ENCODE measurements at places on chromosomes 5 and 9.

DNA sequence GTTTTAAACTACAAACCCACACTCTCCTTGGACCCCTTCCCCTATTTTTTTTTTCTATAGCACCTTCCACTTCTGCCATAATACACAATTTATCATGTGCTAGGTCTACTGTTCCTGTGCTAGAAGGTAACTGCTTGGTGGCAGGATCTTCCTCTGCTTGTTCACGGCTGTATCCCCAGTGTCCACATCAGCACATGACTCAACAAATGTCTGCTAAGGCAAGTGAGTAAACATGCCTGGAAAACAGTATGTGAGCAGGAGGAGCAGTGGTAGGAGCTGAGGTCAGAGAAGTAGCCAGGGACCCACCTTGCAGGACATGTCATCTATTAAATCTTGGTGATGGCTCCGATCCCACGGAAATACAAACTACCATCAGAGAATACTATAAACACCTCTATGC, 79.4 kb downstream of the AUH start:
- DNase-seq, result no peak

DNA sequence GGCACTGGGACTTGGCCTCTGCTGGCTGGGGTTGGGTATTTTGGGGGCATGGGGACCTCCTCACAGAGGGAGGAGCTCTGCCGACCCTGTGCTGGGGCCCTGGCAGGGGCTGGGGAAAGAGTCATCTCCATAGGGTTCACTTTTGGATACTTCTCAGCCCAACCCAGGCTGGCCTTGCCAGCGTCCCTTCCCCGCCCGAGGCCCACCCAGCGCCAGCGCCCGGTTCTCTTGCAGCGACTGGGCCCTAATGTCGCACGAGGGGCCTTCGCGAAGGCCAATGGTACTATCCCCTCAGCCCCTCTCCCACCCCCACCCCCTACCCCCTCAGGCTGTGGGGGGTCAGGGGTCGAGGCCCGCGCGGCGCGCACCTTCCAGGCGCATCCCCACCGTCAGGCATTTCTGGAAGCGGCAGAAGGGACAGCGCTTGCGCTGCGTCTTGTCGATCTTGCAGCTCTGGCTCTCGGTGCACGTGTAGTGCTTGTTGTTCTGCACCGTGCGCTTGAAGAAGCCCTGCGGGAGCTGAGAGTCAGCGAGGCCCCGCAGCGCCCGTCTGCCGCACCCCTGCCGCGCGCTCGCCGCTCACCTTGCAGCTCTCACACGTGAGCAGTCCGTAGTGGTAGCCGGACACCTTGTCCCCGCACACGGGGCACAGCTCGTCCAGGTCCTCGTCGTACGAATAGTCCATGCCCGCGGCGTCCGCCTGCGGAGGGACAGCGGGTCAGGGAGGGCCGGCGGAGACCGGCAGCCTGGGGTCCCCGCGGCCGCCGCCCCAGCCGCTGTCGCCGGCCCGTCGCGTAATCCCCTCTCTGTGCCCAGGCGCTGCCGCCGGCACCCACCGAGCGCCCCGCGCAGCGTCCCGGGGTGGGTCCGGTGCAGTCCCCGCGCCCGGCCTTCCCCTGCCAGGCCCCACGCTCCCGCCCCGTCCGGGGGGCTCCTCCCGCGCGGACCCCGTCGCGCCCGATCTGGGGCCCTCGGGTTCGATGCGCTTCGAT, 4.2 kb downstream of the NR5A1 start:
- no peak for DNase-seq

GRCh38 chr9:1922026-1922425, 93.1 kb upstream of the SMARCA2 start:
- no peak for DNase-seq

DNA sequence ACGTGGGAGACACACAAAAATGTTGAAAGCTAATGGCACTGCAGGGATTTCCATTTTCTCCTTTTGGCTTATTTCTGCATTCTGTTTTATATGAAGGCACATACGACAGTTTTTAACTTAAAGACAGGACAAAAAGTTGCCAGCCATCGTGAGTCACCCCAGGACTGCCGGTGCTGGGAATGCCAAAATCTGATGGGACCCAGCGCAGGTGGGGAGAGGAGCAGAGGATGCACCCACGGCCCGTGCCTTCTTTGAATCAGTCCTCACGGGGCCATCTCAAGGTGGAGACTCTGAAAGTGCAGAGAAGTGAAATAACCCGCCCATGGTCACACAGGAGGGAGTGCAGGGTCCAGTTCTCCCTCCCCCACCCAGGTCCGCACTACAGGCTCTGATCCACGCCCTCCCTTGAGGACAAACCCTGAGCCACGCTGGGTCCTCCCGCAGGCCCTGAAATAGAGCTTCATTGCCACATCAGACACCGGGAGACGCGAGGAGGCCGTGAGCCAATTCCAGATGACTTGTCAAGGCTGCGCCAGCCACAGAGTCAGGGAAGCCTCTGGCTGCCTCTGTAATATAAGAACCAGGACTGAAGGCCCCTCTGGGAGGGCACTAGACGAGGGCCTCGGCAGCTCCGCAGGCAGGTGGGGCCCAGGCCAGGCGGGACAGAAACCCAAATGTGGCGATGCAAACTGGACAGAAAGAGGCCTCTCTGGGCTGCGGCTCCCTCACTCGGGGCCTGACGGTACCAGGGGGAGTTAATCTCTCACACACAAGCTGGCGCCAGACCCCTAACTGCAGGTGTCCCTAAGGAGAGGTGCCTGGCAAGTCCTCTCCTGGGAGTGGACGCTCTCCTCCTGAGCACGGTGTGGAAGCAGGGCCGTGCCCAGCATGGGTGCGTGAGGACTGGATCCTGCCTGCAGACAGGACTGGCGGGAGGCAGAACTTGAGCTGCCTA, 22.9 kb downstream of the ADAMTS2 start:
- no peak for DNase-seq

GRCh38 chr5:132640613-132641012, 17.4 kb upstream of the IL13 start:
- no peak for DNase-seq

DNA sequence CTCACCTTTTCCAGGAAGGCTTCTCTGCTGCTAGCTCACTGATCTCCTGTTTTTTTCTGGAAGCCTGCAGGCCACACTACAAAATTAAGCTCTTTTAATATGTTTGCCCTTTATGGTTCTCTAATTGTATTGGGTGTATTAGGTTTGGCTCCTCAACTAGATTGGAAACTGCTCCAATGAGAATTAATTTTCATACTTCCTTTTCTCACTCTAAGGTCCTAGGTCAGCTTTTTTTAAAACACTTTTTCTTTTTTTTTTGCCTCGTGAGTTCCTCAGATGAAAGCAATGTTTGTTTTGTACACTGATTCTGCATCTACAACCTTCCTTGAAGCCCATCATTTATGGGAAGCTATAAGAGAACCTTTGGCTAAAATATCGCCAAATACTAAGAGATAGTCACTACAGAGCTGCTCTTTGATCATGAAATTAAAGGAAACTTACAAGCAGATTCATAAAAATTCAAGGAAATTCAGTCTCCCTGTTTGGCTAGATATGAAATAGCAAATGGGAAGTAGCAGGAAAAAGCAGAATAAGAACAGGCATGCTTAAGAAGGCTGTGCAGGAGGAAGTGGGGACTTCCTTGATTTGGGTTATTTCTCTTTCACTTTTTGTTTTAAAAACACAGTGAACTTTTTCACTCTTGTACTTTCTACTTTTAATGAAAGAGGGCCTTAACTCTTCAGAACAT, 55.2 kb upstream of the FYB1 start:
- DNase-seq, result no peak

GRCh38 chr9:73615557-73615956, 463.9 kb downstream of the ANXA1 start:
- DNase-seq, result no peak

- DNase-seq, result no peak
These were observed 7.9 kb upstream of the RAI14 start for GRCh38 chr5:34648039-34648839.

- DNase-seq, result no peak
These were observed 59.8 kb downstream of the FOXD1 start for GRCh38 chr5:73388740-73389139.

DNA sequence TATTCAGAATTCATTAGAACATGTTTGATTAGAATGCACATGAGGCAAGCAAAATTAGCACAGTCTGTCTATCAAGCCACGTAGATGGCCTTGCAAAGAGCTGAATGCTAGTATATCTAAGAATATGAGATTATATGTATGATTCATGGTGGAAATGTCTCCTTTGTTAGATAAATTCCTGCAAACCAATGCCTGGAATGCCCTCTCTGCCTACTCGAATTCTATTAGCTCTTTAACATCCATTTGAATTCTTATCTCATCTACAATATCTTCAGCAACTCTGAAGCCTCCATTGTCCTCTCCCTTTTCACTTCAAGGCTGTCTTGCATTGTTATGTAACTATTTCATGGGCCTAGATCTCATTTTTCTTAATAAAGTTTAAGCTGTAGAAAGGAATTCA, 205.5 kb downstream of the TMC1 start:
- no peak for DNase-seq

GRCh38 chr5:35668794-35669193, 51.1 kb downstream of the SPEF2 start:
- no peak for DNase-seq

GRCh38 chr9:113360242-113360842, 11.0 kb downstream of the BSPRY start:
- no peak for DNase-seq

DNA sequence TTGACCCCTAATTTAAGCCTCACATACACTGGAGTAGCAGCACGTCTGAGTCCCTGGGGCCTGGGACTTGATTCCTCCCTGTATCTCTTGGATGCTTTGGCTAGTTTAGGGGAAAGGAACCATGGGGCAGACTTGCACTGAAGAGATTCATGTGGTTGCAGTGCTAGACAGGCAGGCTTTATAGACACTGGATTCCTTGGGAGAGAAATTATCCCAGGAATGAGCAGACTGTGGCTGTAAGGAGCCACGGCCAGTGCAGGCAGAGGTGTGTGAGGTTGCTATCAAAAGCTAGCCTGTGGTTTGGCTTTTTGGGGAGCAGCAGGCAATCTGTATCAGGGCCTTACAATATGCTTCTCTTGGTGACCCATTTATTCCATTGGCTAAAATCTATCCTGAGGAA, 20.5 kb upstream of the PITX1 start:
- no peak for DNase-seq

GRCh38 chr9:121310571-121310970, 42.6 kb downstream of the GSN start:
- DNase-seq, result no peak

GRCh38 chr9:38390851-38391250, 1.7 kb upstream of the ALDH1B1 start:
- no peak for DNase-seq

GRCh38 chr9:120741191-120741590, 26.9 kb upstream of the MEGF9 start:
- no peak for DNase-seq

- DNase-seq, result no peak
These were observed 50.1 kb downstream of the MACROH2A1 start for GRCh38 chr5:135348918-135349317.

GRCh38 chr9:134059188-134059641, 8.6 kb downstream of the BRD3 start:
- DNase-seq, result no peak

- DNase-seq, result no peak
These were observed at the start of gene ANKRD34B for GRCh38 chr5:80569961-80570786. Gene ANKRD34B, minus strand, starts transcription at chr5:80570280. Its CDS starts 10,261 bp downstream, at chr5:80560019.

GRCh38 chr9:100761276-100761802, 183.5 kb downstream of the CAVIN4 start:
- no peak for DNase-seq

DNA sequence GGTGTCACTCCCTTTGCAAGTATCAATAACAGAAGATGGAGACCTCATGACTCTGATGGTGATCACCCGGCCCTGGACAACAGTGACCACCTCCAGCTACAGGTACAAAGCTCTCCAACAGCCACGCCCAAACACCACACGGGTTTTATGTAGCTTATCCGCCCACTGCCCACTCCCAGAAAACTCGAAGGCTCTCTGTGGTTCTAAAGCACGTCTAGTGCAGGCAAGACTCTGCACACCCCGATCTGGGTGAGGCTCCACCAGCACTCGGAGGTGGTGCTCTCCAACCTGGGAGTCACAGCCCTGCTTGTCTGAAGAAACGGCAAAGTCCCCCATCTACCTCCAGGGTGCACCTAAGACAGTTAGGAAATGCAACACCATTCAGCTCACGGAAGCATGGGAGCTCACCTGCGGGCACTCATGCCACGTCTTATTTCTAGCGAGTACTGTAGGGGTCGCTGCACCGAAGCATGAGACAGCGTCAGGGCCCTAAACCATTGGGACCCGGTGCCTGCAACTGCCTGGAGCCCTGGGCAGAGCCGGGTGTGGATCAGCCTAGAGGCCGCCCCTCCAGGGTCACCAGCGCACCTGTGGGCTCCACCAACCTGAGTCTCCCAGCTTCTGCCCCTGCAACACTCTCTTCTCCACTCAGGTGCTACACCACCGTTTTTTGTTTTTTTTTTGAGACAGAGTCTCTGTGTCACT, 58.1 kb upstream of the ZNF354A start:
- DNase-seq, result no peak

GRCh38 chr9:109477258-109478050, 20.7 kb downstream of the PTPN3 start:
- DNase-seq, result no peak

DNA sequence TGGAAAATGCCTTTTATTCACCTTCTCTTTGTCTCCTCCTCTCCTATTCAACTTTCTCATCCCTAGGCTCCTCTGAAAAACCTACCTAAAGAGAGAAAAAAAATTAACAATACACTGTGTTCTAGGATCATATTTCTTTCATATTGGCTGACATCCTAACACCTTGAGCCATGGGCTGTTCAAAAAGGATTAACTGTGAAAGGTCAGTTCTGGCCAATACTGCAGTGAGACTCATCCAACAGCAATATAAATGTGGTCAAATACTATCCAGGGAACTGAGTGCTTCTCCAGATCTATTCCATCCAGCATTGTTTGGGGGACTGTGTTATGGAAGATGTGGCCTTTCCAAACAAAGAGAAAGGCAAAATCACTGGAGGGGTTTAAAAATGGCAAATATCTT, 131.1 kb upstream of the MOCS2 start:
- DNase-seq, result no peak

DNA sequence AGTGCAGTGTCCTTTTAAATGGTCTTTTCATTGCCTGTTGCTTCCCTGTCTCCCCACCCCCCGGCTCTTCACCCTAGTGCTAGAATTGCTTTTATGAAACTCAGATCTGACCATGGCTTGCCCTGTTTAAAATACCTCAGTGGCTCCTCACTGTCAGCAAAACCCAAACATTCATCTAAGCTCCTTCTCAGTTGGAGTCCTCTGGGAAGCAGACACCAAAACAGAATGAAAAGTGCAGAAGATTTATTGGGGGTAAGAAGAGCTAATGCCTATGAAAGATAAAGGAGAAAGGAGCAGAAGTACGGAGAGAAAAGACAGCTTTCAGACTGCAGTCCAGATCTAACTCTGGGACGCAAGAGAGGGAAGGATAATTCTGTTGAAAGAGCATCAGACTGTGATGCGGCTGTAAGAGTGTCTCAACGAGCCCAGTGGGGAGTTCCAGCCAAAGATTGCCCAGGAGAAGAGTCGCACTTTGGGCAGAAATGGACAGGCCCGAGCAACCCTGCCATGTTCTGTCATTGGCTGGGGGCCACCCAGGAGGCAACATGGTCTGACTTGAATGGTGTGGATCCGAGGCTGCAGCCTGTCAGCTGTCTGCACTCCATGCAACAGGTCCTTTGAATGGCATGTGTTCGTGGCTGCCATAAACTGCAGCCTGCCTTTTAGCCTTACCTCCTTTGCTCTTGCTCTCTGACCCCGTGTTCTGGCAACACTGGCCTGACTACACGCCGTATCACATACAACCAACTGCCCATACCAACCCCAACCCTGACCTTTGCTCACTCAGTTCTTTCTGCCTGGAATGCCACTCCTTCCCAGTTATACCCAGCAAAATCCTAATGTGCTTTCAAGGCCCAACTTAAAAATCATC, 55.9 kb downstream of the IRF1 start:
- DNase-seq, result no peak

- DNase-seq, result no peak
These were observed 195.6 kb upstream of the NREP start for GRCh38 chr5:111952555-111952954.
